ENCODE measurements at places on chromosomes 5 and 9. TPM values are rescaled to one million over a fixed set of nuclear protein-coding genes. Genes with fewer than 3 reads are reported as not detected.

Gene RELL2
- 12.6 TPM for total RNA-seq

Gene PCDHAC1
- 25.2 TPM for total RNA-seq

Gene TAS2R1
- total RNA-seq = not detected

Gene PTPN3
- 1.6 TPM for total RNA-seq

Gene ADGRD2
- not detected for total RNA-seq

Gene C6
- not detected for total RNA-seq

Gene GLE1
- 11.0 TPM for total RNA-seq

Gene ELAVL2
- total RNA-seq = 384 TPM

Gene TMEM215
- total RNA-seq = 0.27 TPM

GRCh38 chr9:134477342-134477925 is 151.2 kb downstream of the RXRA start:
- H3K4me3 ChIP-seq = no peak overlapping the region
- H3K27me3 ChIP-seq = peaks cover 6% of the 10 kb centered on the region
- no peak overlapping the region for H3K27ac ChIP-seq
- H3K4me1 ChIP-seq = peaks cover 3% of the 10 kb centered on the region
- H3K36me3 ChIP-seq = no peaks in the 10 kb centered on the region

- no peak overlapping the region for H3K27ac ChIP-seq
- H3K4me1 ChIP-seq = no peaks in the 10 kb centered on the region
- no peak for DNase-seq
- H3K27me3 ChIP-seq = no peaks in the 10 kb centered on the region
- no peak overlapping the region for H3K4me3 ChIP-seq
These were observed 35.9 kb upstream of the POC5 start for GRCh38 chr5:75753182-75753581.

- H3K36me3 ChIP-seq = no peaks in the 10 kb centered on the region
- no peak overlapping the region for H3K4me3 ChIP-seq
- DNase-seq = no peak
- no peak overlapping the region for H3K27ac ChIP-seq
These were observed 9.1 kb upstream of the GNAQ start for GRCh38 chr9:78040726-78041125.

DNA sequence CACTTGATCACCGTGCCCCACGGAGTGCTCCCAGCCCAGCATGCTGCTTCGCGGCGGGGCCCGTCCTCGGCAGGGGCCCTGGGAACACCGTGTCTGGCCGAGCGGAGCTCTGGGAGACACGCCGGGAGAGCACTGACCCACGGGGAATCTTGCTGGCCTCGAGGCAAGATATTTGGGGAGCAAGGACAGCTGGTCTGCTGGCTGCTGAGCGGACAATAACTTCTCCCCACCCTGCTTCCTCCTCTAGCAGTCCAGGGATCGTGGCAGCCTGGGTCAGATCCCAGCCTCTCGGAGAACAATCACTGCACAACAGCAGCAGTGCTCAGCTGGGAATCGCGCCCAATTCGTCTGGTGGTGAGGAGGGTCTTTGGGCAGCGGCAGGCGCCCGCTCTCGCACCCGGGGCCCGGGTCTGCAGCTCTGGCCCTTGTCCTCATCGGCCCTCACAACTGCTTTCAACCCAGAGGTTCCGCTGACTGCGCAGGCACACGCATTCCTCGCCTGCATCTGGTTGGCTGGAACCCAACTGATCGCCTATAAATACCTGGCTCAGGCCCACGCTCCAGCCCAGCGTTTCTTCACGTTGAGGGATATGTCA is 43.4 kb downstream of the DBH start:
- no peak overlapping the region for H3K27ac ChIP-seq
- H3K4me1 ChIP-seq = peaks cover 16% of the 10 kb centered on the region
- H3K36me3 ChIP-seq = no peaks in the 10 kb centered on the region
- peaks cover 3% of the 10 kb centered on the region for H3K27me3 ChIP-seq

GRCh38 chr5:105931881-105932421 is 1738.8 kb downstream of the EFNA5 start:
- H3K27ac ChIP-seq = no peak overlapping the region
- no peak for DNase-seq
- H3K4me3 ChIP-seq = no peak overlapping the region
- no peaks in the 10 kb centered on the region for H3K27me3 ChIP-seq
- no peaks in the 10 kb centered on the region for H3K36me3 ChIP-seq

GRCh38 chr9:134678206-134678605 is 36.6 kb downstream of the COL5A1 start:
- no peak overlapping the region for H3K27ac ChIP-seq
- peaks cover 3% of the 10 kb centered on the region for H3K4me1 ChIP-seq
- no peak for DNase-seq
- H3K4me3 ChIP-seq = no peak overlapping the region
- peaks cover 3% of the 10 kb centered on the region for H3K27me3 ChIP-seq

DNA sequence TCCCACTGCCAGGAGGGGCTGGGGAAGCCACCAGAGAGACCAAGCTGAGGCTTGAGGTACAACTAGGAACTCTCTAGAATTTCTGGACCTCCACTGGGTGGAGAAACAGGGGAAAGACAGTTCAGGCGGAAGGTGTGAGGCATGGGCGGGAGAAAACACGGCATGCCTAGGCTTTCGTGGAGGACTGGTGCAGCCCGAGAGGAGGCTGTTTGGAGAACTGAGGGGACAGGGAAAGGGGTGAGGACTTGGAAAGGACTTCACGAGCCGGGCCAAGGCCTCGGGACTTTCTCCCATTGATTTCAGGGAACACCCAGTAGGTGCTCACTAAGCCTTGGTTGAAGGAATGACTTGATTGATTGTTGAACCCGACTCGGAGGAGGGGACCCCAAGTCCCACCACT is 9.5 kb upstream of the ADGRD2 start:
- H3K27me3 ChIP-seq = peaks cover 2% of the 10 kb centered on the region
- DNase-seq = no peak
- no peak overlapping the region for H3K27ac ChIP-seq
- no peaks in the 10 kb centered on the region for H3K4me1 ChIP-seq

DNA sequence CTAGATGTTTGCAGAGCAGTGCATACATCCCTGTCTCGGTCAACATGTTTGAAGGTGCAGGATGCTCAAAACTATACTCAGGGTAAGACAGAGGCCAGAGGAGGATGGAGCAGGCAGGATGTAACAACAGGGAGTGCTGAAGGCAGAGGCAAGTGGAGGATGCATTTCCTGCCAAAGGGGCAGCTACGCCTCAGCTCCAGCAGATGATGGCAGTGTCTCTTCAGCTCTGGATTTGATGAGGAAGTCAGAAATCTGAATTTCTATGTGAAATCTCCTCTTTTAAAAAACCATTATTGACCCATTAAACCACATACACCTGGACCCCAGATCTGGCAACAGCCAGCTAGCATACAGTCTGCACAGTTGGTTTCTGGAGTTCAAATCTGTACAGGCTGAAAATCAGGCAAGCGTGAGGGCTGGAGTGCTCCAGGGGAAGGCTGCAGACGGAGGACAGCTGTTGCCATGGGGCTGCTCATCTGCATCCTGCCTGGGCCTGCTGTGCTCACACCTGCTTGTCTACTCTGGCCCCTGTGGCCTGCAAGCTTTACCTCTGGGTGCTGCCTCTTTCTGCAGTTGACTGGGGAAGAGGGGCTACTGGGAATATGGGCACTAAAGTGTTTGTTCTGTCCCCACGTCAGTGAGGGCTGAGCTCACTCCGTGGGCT is 152.9 kb upstream of the SLC28A3 start:
- H3K4me1 ChIP-seq = peaks cover 21% of the 10 kb centered on the region
- peak overlapping the region; percentile 81 for H3K27ac ChIP-seq
- peak overlapping the region; percentile 70 for H3K4me3 ChIP-seq
- peaks cover 7% of the 10 kb centered on the region for H3K27me3 ChIP-seq
- DNase-seq = peak; percentile 61

- H3K27me3 ChIP-seq = peaks cover 2% of the 10 kb centered on the region
- peaks cover 3% of the 10 kb centered on the region for H3K36me3 ChIP-seq
- no peak overlapping the region for H3K27ac ChIP-seq
- H3K4me1 ChIP-seq = no peaks in the 10 kb centered on the region
- no peak overlapping the region for H3K4me3 ChIP-seq
These were observed 282.7 kb downstream of the KCNN2 start for GRCh38 chr5:114644576-114644975.

DNA sequence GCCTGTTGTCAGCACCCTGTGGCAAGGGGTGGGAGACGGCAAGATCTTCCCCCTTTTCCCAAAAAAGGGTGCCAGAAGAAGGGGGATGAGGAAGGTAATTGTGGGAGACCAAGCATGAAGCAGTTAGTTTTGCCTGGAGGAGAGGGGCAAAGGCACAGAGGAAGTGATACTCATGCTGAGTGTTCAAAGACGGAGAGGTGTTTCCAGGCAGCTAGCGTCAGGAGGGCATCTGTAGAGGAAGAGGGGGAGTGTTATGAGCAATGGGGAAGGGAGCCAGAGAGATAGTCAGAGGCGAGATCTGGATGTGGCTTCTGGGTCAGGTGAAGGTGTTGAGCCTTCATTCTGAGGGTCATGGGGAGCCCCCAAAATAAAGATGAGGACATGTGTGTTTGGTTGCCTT is 26.9 kb upstream of the ADAM19 start:
- no peak overlapping the region for H3K4me3 ChIP-seq
- H3K27ac ChIP-seq = no peak overlapping the region
- H3K27me3 ChIP-seq = peaks cover 3% of the 10 kb centered on the region
- peaks cover 17% of the 10 kb centered on the region for H3K4me1 ChIP-seq
- no peaks in the 10 kb centered on the region for H3K36me3 ChIP-seq

DNA sequence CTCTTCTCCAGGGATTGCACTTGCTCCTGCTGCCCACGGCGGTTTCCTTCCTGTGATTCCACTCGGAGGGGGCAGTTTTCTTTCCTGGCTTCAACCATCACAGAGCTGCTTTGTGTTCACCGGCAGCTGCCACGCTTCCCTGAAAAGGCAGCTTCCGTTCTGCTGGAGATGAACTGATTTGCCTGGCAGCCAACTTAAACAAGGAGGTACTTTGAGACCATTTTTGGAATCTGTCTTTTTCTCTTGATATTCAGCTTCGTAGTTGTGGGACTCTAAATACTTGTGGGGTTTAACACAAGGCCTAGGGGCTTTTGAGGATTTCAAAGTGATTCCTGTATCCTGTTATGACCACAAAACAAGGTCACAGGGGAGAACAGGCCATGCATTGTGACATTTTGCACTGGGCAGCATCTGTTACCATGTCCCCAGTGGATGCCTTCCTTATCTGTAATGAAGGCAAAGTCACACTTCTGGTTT is 192.0 kb downstream of the MTRR start:
- peak; percentile 40 for DNase-seq
- peak overlapping the region; percentile 100 for H3K27ac ChIP-seq
- H3K4me1 ChIP-seq = peaks cover 58% of the 10 kb centered on the region
- H3K27me3 ChIP-seq = peaks cover 14% of the 10 kb centered on the region
- H3K4me3 ChIP-seq = peak overlapping the region; percentile 68
- no peaks in the 10 kb centered on the region for H3K36me3 ChIP-seq

DNA sequence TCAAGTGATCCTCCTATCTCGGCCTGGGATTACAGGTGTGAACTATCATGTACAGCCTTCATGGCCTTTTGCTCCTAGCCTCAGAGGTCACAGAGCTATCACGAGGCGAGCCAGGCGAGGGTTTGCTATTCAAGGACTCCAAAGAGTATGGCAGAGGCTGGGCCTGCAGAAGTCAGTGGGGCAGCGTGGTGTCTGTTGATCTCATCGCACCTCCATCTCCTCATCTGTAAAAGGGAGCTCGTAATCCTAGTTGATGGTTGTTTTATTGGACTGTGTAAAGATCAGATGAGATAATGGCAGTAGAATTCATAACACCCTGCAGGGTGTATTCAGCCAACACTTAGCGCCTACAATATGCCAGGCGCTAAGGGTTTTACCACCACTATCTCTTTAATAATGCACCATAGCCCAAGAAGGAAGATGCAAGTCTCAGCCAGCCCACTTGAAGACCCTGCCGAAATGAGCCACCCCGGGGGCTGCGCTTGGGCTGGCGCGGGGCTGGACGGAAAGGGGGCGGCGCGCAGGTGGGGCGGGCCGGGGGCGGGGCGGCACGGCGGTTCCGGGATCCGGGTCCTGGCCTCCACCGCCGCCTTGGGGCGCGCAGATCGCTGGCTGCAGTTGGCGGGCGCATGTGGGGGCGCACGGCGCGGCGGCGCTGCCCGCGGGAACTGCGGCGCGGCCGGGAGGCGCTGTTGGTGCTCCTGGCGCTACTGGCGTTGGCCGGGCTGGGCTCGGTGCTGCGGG is at the start of gene GALNT12:
GALNT12 (plus strand) TSS at position 601 of the 744 bp plus-strand sequence; CDS start at position 630, 29 bp downstream.
- H3K27ac ChIP-seq = no peak within 1 kb of the TSS
- no peaks in the 10 kb centered on the region for H3K27me3 ChIP-seq
- peak within 1 kb of the TSS; percentile 84 for H3K4me3 ChIP-seq
- peak; percentile 55 for DNase-seq

- H3K27me3 ChIP-seq = peaks cover 3% of the 10 kb centered on the region
- no peak overlapping the region for H3K27ac ChIP-seq
- DNase-seq = no peak
- H3K36me3 ChIP-seq = no peaks in the 10 kb centered on the region
- H3K4me1 ChIP-seq = no peaks in the 10 kb centered on the region
These were observed 180.3 kb upstream of the ADRA1B start for GRCh38 chr5:159735749-159736660.

GRCh38 chr9:613771-614347 is 227.6 kb upstream of the DMRT1 start:
- no peak overlapping the region for H3K27ac ChIP-seq
- H3K27me3 ChIP-seq = no peaks in the 10 kb centered on the region
- no peak overlapping the region for H3K4me3 ChIP-seq

DNA sequence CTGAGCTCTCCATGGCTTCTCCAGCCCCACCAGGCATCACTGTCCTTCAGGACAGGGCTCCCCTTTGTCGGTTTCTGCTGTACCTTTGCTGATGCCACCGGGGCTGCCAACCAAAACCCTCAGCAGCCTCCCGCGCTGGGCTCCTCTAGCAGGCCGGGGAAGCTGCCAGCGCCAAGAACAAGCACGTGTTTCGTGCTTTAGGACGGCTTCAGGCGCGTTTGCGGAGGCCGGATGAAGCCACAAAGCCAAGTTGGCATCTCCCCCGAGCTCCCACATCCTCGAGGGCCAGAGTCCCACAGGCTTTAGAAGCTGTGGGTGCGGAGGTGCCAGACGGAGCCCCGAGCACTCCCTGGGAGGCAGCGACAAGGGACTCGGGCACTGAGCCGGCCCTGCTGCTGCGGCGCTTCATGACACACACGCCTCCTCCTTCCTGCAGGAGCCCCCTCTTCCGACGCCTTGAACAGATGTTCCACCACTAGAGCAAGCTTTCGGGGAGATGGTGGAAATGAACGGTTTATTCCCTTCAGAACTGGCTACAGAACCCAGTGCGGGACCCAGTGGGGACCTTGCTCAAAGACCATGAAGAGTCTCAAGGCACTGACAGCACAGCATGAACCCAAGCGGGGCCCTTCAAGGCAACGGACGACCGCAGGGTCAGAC is 36.7 kb downstream of the SARDH start:
- DNase-seq = peak; percentile 19
- H3K4me3 ChIP-seq = no peak overlapping the region
- H3K27ac ChIP-seq = no peak overlapping the region
- H3K4me1 ChIP-seq = peaks cover 25% of the 10 kb centered on the region
- peaks cover 5% of the 10 kb centered on the region for H3K27me3 ChIP-seq
